Stimulated activated CD4-positive, alpha-beta T cell treated with anti-CD3 and anti-CD28 coated beads, TNF-alpha, amount 100 ng/mL, for 24 hours (primary cell): ENCODE measurements at places on chromosomes 3 and 15.

DNA sequence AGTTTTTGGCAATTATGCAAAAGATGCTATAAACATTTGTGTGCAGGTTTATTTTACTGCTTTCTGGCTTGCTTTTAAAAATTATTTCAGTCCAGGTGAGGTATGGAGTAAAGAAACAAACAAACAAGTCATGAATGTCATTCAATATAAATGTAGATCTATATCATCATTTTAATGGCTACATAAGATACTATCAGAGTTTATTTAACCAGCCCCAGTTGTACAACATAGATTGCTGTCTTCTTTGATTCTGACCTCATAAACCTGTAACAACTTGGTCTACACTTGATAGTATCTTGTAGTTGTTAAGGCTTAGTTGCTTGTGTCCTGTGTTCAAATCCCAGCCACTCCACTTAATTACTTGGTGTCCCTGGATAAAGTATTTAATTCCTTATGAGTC, 46.0 kb upstream of the RNU6-1 start:
- DNase-seq: no peak

GRCh38 chr3:9013782-9014563, 50.7 kb upstream of the RAD18 start:
- no peak for DNase-seq

GRCh38 chr3:124985349-124985748, 50.8 kb upstream of the MUC13 start:
- no peak for DNase-seq

DNA sequence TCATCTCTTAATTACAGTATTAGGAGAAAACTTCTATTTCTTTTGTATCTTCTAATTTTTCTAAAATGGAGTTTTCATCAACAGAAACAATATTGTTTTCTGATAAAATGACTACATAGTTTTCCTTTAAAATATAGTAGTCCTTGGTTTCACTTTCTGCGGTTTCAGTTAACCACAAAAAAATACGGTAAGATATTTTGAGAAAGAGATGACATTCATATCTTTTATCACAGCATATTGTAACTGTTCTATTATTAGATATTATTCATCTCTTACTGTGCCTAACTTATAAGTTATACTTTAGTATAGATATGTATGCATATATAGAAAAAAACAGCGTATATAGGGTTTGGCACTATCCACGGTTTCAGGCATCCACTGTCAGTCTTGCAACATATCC, 2.3 kb downstream of the B4GALT4 start:
- no peak for DNase-seq

DNA sequence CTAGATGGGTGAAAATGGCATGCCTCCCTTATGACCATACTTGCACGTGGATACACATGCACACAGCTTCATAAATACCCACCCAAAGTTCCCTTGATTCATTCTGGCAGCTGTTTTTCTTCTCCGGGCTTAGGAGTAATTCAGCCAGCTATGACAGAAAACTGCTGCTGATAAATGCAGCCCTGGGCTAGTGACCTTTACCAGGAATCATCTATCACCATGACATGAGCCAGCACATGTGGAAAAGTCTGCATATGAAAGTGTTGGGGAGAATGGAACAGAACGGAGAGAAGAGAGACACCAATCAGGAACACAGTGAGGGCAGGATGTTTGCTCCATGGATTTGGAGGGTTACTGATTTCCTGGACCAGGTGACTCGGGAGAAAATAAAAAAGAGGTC, 706.3 kb downstream of the PDCD6IP start:
- no peak for DNase-seq

DNA sequence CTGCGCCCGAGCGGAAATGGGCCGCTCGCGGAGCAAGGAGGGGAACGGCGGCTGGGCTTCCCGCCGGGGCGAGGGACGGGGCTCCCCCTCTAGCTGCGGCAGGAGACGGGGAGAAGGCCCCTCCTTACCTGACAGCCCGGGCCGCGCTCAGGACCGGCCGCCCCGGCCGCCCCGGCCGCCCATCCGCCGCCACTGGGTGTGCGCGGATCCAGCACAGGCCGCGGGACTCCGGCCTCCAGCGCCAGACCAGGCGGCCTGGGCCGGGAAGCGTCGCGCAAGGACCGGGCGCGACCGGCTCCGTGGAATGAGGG, 296 bp downstream of the TPRA1 start:
- DNase-seq: no peak

- DNase-seq: peak; percentile 33
These were observed 542 bp downstream of the INKA1 start for GRCh38 chr3:49803465-49804140.

DNA sequence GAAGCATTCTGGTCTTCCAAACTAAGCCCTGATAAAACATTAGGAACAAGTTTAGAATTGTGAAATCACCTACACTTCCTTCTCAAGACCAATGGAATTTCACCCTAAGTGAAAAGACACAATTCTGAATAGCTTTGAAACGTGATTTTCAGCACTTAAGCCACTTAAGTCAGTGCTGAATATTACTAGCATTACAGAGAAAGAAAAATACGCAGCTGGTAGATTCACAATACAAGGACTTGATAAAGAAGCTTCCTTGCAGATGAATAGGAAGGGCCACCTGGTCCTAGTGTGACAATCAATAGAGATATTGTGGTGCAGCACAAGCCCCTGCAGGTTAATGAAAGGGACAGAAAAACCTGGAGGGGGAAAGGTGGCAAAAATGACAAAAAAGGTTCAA, 353.1 kb upstream of the ALCAM start:
- no peak for DNase-seq

DNA sequence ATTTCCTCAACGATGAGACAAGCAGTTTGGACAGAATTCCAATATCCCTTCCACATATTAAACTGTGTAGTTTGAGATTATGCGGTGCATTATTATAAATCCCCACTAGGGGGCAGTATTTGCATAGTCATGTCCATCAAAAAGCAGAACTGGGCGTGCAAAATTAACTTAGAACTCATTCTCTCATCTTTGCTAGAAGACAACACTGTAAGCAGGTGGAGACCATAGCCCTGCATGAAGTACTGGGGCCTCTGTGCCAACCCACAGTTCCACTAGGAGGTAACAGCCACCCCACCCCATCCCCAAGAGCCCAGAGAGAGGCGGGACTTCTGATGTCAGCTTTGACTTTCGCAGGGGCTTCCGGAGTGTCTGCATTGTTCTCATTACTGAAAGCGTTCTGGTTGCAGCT, 106.6 kb upstream of the TMC3 start:
- DNase-seq: peak; percentile 23
